Cerebellar nuclear complex (tissue), 1 donor: ENCODE measurements at places on chromosomes 6 and 20.

DNA sequence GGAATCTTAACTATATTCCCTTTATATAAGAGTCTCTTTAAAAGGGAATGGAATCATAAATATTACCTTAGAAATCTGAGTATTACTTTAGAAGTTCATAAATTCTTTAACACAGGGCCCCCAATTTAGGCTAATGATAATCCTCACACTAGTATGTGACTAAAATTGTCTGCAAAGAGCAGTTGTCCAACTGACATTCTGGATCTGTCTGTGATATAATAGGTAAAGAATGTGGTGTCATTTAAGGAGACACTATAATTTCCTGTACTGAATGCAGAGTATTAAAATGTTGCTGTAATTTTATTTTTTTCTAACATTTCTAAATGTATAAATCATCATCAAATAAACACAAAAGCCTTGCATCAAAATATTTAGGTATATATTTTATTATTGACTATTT, 128.5 kb upstream of the DST start:
- no peak for DNase-seq

DNA sequence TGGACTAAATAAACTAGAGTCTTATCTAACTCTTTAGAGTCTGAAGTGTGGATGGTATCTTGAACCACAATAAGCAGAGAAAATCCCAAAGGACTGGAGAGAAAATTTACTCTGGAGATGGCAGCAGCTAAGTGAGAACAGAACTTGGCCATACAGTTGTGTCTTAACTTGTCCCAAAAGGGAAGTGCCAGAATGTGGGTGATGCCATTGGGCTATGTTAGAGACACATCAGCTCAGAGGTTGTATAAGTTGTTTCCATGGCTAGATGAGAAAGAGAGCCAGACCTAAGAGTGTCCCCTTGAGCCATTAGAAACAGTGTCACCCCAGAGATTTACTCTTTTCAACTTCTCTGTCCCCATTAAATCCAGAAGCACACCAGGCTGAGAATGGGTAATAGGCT, 36.2 kb downstream of the FOXO3 start:
- DNase-seq: no peak

GRCh38 chr20:44023515-44024371, 109.1 kb downstream of the TOX2 start:
- no peak for DNase-seq

DNA sequence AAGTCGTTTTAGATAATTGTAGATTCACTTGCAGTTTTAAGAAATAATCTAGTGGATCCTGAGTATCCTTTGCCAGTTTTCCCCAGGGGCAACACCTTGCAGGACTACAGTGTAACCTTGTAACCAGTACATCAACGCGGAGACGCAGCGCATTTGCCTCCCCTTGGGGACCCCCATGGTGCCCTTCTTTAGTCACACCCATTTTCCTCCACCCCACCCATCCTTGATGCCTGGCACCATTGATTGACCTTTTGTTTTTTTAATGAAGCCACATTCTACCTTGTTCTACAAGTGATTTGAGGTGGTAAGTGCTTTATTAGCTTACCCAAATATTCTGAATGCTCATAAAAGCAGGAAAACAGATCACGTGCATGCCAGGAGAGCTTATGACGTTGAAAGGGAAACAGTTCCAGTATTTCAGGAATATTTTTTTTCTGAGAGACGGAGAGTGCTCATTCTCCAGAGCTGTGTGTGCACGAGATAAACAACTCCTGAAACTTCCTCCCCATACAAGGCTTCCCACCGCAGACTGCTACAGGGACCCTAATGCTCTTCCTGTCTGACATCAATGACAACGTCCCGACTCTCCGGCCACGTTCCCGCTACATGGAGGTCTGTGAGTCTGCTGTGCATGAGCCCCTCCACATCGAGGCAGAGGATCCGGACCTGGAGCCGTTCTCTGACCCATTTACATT, 35.7 kb downstream of the CDH26 start:
- DNase-seq: no peak

DNA sequence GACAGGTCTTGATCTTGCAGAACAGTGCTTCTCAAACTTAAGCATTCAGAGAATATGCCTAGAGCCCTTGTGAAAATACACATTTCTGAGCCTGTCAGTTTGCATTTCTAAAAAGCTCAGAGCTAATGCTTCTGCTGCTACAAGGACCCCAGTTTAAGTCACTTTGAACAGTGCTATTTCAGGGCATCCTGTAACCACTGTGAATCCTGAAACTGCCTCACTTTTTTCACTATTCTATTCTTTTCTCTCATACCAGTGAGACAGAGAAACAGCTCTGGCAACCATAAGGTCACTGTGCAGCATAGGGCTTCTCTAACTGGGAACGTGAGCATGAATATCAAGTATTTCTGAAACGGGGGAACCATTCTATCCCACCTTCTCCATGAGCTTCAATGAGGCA, 51.2 kb downstream of the LGSN start:
- DNase-seq: no peak

- DNase-seq: no peak
These were observed 58.1 kb upstream of the AFDN start for GRCh38 chr6:167768471-167769215.

GRCh38 chr20:7248281-7249201, 481.1 kb downstream of the BMP2 start:
- no peak for DNase-seq

DNA sequence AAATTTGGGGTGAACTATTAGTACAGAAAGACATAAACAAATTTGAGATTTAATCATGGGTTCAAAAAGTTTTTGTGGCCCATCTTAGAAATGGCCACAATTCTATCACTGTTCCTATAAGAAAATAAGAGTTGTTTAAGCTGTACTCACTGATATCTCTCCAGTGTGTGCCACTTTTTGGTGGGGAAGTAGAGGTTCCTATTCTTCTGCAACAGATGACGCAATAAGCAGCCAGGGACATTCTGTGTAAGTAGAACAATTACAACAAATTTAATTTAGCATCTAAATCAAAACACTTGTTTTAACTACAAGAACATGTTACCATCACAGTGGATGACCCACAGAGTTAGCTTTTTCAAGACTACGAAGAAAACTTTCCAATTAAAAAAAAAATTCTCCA, 9.9 kb downstream of the SERAC1 start:
- no peak for DNase-seq

GRCh38 chr6:128570680-128571063, 50.3 kb upstream of the PTPRK start:
- DNase-seq: no peak

DNA sequence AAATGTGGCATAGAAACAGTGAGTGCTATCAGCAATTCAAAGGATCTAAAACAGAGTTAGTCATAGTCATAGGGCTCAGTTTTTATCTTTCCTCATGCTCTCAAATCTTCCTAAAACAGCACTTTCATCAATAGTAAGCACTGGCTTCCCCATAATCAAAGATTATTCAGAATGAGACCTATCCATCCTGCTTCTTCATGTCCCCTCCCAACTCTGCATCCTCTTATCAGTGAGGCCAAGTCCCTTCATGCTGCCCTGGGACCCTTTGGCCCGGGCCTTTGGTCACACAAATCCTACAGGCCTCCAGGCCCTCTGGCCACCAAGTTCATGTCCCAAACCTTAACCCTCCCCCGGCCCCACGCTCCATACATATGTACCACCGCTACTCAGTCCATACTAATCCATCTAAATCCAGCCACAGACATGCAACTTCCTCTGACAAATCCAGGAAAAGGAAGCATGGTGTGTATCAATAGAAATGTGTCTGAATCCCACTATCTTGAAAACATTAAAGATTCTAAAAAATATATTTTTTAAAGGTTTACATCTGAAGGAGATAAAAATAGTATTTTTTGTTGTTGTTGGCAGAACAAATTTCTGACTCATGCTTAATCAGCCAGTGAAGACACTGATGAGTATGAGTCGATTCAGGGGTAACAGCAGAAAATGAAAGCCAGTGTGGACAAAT, 143.5 kb downstream of the PDE7B start:
- no peak for DNase-seq

- no peak for DNase-seq
These were observed 90.8 kb downstream of the FRK start for GRCh38 chr6:115969930-115970273.

- DNase-seq: no peak
These were observed 61.6 kb downstream of the PHACTR3 start for GRCh38 chr20:59665656-59666555.

DNA sequence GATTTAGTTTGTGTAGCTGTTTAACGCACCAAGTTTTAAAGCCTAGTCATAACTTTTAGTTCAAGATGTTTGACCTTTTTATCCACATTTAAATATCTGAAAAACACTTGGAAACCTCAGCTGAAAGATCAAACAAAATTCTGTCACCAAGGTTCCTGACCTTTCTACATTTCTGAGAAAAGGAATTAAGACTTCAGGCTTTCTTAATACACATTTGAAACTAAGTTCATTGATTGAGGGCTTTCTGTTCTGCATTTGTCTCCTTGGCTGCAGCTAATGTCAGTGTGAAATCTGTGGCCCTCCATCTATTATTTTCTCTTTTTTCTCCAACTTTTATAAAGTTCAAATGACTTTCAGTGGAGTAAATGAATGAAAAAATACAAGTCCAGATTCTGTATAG, 22.7 kb upstream of the FBXL4 start:
- DNase-seq: no peak

- DNase-seq: no peak
These were observed 67.2 kb downstream of the DHX35 start for GRCh38 chr20:39029364-39029763.

DNA sequence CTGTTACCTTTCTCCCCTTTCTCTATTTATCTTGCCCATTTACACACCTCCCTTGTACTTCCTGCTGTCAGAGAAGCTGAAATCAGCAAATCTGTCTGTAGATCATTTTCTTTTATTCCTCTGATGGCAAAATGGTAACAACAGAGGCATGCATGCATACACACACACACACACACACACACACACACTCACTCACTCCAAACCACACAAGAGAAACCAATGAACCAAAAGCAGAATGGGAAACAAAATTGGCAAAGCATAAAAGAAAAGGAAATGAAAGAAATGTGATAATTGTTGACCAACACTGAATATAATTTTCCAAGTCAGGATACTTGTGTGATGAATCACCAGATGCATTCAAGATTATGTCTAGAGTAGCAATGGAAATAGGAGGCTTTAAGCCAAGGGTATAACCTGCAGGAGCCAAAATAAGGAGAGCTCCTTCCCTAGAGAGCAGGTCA, 172.4 kb downstream of the PLCB4 start:
- no peak for DNase-seq

DNA sequence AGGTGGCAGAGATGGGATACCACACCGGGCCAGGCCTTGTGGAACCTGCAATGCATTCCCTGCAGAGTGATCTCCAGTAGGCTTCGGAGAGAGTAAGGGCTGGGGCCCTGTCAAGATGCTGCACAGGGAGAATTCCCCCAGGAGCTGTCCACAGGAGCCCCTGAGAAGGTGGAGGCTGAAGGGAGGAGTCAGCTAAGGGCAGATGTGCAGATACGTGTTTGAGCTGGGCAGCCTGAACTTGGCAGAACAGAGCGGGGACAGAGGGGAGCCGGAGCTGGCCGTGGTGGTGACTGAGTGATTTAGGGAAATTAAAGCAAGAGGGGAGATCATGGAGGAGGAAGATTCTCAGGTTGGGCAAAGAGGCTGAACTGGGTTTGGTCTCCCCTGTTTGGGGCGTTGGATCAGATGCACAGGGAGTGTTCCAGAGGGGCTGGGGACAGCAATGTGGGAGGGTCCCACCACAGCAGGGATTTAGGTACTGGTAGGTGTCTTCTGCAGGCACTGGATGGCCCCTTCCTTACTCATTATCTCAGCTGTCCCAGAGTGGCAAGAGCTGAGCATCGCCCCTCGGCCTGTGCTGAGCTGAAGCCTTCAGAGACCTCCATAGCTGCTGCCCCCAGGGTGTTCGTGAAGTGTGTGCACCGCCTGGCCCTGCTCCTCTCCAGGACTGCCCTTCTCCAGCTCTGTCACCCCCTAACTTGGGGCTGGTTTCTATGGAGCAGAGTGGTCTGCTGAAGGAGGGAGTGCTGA, 3.8 kb upstream of the NCR2 start:
- DNase-seq: no peak

DNA sequence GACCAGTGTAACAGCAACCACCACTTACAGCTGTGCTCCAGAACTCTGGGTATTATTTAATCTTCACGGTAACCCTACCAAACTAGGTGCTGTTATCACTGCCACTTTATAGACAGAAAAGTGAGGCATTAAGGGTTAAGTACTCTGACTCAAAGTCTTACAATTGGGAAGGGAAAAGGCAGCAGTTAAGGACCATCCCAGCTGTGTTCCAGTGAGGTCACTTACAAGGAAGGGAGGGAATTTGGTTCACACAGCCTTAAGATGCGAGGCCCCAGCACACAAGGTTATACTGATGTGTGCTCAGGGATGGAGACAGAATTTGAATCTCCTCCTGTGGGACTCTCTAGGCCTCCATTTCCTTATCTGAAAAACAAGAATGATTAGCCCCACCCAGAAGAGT, 46.7 kb downstream of the TRERF1 start:
- no peak for DNase-seq

DNA sequence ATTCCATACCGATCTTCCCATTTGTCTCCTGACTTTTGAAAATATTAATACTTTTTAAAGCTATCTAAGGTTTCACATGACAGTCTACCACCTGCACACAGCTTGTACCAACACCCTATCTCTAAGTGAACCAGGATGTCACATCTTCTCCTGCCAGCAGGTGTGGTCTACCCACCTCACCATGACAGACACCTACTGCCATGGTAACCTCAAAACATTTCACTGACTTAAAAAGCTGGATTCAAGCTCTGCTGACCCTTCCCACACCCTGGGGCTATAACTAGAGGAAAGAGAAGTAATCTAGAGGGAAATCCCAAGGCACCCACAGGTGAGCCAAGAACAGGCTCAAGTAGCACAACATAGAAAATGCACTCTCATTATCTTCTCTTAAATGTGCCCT, 1.2 kb downstream of the SLC17A3 start:
- DNase-seq: no peak

DNA sequence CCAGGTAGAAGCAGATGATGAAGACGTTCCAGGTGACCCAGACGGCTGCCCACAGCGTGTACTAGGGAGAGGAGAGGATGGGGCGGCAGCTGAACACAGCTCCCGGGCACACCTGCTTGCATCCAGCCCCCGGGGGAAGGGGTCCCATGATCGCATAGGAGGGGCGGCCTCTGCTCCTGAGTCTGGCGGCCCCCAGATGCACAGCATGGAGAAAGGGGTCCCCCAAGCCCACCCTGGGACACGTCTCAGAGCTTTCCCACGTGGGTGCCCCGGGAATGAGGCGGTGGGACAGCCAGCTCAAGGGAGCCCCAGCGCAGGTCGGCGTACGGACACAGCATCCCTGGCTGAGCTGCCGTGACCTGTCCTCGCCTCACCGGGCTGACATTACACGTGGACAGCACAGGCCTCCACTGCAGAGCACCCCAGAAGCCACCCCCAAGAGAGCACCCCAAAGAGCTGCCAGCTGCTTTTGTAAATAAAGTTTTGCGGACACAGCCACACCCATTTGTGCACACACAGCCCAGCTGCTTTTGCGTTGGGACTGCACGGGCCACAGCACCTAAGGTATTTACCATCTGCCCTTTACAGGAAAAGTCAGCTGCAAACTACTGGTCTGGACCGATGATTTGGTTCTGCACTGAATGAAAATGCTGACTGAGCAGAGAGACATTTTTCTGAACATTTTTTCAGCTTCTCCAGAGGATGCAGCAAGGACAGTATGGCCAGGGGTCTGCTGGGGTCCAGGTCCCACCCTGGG, 5.2 kb downstream of the NKAIN4 start:
- no peak for DNase-seq
